ENCODE measurements at places on chromosomes 1 and 21.

- DNase-seq = no peak
Measured at GRCh38 chr1:9181990-9182783, 52.4 kb upstream of the H6PD start.

- DNase-seq = peak; percentile 36
Measured at GRCh38 chr1:219120624-219121544, 52.8 kb upstream of the LYPLAL1 start.

DNA sequence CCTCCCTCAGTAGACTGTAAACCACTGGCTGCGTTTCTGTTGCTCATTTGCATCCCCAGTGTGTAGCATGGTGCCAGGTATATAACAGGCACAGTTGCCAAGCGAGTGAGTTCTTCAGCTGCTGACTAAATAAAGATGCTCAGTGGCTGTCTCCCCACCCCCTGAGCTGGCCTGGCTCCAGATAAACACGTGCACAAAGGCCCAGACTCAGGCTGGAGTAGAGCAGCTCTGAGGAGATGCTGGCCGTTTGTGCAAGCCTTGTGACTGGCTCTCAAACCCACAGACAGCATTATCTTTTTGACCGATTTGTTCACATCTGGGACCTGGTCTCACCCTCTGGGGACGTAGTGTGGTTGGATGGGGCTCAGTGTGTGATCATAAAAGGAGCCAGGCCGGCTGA is 7.1 kb downstream of the CHRNB2 start:
- DNase-seq = no peak

DNA sequence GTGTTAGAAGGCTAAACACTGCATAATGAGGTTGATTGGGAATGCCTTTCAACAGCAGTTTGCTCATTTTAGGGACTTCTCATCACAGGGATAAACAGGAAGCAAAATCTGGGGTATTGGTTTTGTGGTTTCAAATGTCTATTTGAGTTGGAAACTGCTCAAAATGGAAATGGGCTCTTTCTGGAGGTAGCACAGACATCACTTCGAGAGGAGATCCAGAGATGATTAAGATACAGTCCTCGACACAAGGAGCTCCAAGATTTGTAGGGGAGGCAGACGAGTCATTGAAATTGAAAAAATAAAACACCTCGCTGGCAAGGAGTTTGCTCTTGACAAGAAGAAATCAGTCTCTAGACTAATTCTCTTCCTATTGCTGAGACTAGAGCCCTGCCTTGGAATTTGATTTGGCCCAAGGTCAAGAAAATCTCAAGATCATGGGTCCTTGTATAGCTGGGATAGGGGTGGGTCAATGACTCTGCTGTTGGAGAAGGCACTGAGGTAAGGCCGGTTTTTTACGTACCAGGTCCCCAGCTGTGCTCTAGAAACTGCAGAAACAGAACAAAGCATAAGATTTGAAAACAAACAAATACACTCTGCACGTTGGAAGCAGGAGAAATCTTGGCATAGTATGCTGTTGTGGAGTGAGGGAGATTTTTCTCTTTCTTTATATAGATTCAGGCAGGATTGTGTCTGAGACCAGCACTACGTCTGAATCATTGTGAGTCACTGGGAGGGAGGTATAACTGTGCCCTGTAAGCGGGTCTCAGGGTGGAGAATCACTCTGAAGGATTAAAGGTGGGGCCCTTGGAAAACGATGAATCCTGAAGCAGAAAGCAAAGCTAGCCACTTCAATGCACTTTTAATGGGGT is 17.7 kb upstream of the KLHDC8A start:
- DNase-seq = no peak

- no peak for DNase-seq
Measured at GRCh38 chr1:156543066-156543465, 29.3 kb downstream of the IQGAP3 start.

DNA sequence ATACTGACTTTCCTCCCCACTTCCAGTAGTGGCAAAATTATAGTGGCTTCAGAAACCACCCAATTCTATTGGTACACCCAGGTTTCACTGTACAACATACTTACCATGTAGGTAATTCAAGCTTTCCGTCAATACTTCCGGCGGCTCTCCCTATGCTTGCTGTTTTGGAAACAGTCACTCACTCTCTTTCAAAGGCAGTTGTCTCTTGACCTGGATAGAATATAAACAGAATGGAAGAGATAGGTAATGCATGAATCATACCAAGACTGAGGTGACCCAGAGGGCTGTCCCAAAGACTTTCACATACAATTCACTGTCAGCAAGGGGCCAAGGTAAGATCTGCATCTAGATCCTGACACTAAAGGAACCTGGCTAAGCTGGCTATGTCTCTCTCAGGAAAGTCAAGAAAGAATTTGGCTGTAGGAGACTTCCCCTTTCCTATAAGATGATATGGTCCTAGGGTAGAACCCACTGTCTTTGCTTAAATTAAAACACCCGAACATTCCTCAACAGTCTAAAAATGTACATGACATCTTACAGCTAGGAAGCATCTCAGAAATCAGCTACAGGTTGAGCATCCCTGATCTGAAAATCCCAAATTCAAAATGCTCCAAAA is 59.6 kb downstream of the LUZP1 start:
- DNase-seq = no peak

DNA sequence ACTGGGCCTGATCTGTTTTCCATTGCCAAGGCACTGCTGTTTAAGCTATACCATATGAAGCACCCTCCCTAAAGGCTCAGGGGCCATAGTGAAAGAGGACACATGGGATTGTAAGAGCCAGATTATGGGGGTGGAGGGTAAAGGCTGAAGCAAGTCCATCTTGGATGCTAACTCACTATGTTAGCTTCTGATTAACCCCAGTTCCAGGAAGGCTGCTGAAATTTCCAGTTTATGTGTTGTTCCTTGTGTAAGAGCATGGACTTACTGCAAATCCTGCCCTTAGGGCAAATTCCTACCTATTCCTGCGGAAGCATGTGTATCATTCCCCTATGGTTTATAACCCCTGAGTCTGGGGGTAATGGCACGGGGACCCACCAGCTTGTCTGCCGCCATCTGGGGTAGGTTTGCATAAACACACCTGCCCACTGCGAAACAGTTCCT is 91.8 kb upstream of the SERBP1 start:
- no peak for DNase-seq
